ENCODE measurements at places on chromosomes 6 and 20.

GRCh38 chr6:43833223-43833995, 63.4 kb downstream of the VEGFA start:
- DNase-seq, result no peak

DNA sequence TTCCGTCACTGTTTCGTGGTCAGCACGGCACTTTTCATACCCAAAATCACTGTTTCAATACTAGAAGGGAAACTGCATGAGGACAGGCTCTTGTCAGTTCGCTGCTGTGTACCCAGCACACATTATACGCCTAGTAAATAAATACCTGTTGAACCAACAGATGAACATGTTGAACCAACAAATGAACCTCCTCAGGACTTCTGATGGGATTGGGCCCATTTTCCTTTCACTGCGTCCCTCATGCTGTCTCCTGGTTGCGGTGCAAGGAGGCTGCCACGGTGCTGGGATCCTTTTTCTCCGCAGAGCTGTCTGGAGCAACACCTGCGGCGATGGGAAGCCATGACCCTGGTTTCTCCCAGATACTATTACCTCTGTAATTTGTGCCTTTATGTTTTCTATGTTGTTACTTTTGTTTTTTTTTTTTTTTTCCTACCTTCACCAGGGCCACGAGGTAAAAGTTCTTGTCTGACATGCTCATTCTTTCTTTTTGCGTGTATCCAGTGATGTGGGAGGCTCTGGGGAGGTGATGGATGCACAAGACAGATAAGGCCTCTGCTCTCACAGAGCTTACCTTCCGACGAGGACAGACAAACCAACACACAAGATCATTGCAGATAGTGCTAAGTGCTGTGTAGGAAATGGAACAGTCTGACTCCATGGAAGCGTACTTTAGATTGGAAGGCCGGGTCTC, 1.1 kb downstream of the VAPB start:
- DNase-seq, result no peak

GRCh38 chr6:157905590-157906342, 75.9 kb upstream of the SYNJ2 start:
- DNase-seq, result no peak

DNA sequence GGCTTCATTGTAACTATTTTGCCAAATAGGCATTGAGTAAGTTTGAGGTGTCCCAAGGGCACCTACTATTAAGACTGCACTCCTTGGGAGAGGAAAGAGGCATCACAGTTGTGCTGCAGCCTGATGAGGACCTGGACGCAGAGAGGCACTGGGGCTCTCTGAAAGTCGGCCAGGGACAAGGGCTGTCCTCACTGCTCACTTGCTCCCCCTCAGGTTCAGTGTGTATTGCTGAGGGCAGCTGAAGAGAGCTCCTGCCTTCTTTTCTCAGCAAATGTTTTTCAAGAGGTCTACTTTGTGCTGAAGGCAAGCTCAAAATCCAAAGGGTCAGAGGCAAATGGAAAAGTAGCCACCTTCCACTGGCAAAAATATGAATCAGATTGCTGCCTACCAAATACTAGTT, 331.8 kb downstream of the RIMS1 start:
- no peak for DNase-seq

- DNase-seq, result no peak
Observed at GRCh38 chr6:108673602-108674001, 112.9 kb downstream of the FOXO3 start.

Measured in activated CD4-positive, alpha-beta T cell treated with anti-CD3 and anti-CD28 coated beads for 1 hour (primary cell).